ENCODE measurements at places on chromosomes 7 and 10.

GRCh38 chr10:80141696-80142460 lies 9.3 kb downstream of the PLAC9 start:
- no peak for DNase-seq

GRCh38 chr10:22765660-22766547 lies 51.5 kb upstream of the PIP4K2A start:
- no peak for DNase-seq

- DNase-seq = no peak
Observed at GRCh38 chr7:162632-163297, 29.6 kb upstream of the FAM20C start.

- no peak for DNase-seq
Observed at GRCh38 chr7:70638158-70639107, 493.5 kb upstream of the GALNT17 start.

- DNase-seq = no peak
Observed at GRCh38 chr7:69359003-69359700, 239.1 kb upstream of the AUTS2 start.

- DNase-seq = no peak
Observed at GRCh38 chr7:5590596-5591277, 167.1 kb upstream of the TNRC18 start.

- DNase-seq = no peak
Observed at GRCh38 chr10:12663863-12664262, 314.5 kb downstream of the CAMK1D start.

- no peak for DNase-seq
Observed at GRCh38 chr7:155557778-155558177, 11.4 kb upstream of the CNPY1 start.

DNA sequence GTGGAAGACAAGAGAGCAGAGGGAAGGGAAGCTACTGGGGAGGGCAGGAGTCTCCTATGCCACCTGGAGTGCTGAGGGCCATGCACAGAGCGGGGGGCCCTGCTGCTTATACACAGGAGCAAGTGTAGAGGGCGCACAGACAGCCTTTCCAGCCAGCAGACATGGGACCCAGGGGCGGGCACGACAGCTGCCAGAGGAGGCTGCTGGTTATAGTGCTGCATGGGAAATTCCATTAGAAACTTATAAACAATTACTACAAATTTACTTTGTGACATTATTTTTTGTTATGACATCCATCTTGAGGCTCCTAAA lies 90.5 kb downstream of the WDFY4 start:
- no peak for DNase-seq

DNA sequence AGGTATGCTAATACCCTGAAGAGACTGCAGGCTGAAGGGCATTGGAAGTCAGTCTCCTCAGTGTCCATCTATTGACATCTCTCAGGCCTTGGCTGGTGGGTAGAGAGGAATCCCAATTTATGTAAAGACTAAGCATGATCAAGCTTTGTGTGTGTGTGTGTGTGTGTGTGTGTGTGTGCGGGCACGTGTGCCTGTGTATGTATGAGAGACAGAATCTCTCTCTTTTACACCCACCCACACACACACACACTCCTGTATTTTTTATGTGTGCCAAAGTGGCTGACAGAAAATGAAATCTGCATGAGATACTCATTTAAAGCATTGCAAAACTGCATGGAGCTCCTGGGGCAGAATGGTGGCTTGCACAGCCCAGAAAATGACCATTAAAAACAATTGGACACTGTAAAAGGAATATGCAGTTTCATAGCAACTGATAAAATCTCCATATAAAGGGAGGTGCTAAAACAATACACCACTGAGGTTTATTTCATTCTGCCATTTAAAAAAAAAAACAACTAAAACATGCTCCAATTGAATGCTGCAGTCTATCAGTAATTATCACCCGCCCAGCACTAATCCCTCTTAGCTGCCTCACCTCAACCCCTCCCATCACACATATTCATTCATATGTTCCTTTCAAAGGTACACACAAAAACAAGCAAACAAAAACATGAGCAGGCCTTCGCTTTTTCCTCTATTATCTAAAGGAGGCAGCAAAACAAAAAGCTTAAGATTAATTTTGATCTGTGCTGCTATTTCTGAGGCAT lies 385.0 kb downstream of the KCNMA1 start:
- no peak for DNase-seq

- no peak for DNase-seq
Observed at GRCh38 chr7:14576578-14576977, 326.0 kb downstream of the DGKB start.

- no peak for DNase-seq
Observed at GRCh38 chr7:21542891-21543527, at the start of gene DNAH11. Gene DNAH11 (plus strand): TSS chr7:21543039. CDS start chr7:21543246, 207 bp downstream.

Measured in stimulated activated CD4-positive, alpha-beta T cell treated with anti-CD3 and anti-CD28 coated beads, Interleukin-15, amount 100 ng/mL, for 1 hour (primary cell).